ENCODE measurements at places on chromosomes 12 and 14.

GRCh38 chr14:58274881-58275280 lies 23.5 kb upstream of the ARID4A start:
- DNase-seq = no peak

DNA sequence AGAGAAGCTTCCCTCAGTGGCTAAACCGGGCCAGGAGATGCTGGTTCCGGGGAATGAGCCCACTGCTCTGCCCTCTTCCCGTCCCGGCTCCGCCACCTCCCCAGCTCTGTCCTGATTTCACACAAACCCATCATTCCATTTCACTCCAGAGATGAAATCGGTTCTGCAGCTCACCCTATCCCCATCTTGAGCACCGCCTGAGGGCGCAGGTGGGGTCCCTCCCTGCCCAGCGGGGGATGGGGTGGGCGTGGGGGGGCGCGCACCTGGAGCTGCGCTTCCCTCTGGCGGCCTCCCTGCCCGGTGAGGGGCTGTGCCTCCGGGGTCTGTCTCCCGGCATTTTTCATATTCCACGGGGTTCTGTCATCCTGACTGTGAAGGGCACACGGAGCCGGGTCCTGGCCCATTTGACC lies 44.7 kb downstream of the NOC4L start:
- DNase-seq = no peak

DNA sequence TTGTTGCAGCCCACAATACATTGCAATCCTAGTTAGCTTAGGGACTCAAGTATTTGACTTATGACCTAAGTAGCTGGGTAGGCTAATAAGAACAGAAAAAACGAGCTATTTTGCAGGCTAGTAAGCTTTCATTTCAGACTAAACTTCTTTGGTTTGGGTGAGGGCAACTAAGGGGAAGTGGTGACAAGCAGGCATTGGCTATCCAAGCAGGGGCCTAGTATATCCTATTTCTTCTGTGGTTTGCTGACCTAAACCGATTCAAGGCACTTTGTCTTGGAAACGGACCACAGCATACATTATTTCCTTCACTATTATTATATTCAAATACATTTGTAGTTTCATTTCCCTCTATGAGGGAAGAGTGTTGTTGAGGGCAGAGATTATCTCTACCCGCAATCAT lies 21.6 kb upstream of the SLC5A8 start:
- DNase-seq = no peak

- no peak for DNase-seq
Measured at GRCh38 chr12:75784591-75784990, 247.0 kb downstream of the PHLDA1 start.

GRCh38 chr12:5203720-5204119 lies 160.0 kb downstream of the KCNA5 start:
- DNase-seq = no peak

- DNase-seq = no peak
Measured at GRCh38 chr12:44358636-44359035, 517.5 kb downstream of the NELL2 start.

DNA sequence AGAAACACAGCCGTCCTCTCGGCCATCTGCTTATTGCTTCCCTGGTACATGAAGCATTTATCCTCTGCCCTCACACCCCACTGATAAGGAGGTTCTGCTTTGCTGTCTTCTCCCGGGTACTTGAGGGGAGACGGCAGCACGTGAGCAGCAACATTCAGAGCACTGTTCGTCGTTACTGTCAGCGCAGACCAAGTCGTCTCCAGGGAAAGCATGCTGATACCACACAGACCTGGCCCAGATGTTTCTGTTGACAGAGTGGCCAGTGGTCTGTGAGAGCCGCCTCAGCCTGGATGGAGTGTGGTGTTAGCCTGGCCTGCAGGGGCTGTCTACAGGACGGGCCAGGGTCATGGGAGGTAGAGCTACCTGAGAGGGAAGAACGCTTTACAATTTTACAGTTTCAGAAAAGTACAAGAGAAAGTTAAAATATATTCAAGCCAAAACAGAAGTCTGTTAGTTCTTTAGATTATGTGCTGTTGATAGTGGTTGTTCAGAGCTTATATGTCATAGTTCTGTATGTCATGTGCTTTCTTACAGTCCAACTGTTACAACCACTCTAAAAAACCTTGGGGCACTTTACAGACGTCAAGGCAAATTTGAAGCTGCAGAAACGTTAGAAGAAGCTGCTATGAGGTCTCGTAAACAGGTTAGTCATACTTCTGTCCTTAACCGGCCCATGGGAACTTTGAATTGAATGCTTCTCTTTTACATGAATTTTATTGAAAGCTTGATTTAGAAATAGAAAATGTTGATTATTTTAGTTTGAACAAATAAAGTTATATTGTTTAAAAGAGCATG lies 38.2 kb downstream of the XRCC3 start:
- DNase-seq = no peak

DNA sequence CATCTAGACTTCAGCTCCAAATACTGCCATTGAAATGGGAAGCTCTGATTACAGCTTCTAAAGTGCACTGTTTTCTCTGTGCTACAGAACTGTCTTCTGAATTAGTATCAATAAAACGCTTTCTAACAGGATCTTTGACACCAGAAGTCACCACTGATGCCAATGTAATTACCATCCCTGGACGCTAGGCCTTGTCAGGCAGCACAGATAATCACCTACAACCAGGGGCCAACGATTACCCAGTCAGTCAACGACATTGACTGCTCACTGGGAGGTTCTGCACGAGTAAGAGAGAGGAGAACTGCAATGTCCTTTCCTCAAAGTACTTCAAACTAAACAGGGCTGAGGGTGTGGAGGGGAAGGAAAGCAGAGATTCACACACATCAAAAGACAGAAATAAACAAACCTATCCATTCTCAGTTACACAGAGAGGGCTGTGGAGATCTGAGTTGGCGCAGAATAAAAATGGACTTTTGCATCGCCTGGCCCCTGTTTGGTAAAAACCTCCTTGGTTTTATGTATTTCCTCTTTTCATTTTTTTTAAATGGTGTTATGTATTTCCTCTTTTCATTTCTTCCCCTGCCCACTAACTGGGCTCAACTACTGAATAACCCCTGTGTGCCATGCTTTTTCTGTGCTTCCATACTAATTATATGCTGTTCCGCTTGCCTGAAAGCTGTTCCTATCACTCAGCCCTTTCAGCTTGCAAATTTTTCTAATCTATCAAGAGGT lies 492.2 kb downstream of the APAF1 start:
- DNase-seq = no peak

DNA sequence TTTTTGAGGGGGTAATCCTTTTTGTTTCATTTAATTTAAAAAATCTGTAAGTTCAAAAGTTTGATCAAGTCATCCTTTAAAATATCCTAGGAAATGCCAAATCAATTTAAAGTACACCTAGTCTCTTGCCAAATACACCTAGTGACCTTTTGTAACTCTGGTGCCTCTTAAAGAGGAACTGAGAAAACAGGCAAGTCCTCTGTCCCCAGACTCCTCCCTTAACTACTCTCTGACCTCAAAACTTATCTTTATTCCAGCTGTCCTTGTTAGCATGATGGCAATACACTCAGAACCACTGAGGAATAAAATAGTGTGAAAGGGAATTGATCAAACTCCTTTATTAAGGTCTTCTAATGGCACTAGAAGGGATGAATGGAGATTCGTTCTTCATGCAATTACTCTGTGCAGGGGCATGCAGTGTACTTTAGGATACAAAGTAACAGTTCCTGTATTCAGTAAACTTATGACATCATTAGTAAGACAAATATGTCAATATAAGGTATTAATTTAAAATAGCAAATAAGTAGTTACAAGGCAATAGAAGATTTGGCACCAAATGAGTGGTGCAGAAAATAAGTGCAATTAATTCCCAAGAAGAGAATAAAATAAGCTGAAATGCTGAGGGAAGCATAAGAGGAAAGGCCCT lies 3.3 kb downstream of the FAR2 start:
- no peak for DNase-seq

DNA sequence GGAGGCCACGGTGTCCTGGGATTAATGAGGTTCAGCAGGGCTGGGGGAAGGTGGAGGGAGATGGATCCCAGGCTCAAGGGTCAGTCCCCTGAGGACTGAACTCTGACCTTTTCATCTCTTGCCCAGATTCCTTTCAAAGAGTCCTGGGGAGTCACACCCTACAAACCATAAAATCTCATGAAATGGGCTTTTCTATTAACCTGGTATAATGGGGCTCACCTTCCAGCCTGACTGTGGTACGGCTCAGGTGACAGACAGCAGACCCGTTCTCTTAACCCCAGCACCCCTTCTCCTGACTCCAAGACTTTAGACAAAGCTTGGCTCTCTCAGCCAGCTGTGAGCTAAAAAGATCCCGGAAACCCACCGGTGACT lies 268.2 kb downstream of the ADGRD1 start:
- no peak for DNase-seq

- DNase-seq = no peak
Measured at GRCh38 chr12:111556676-111557075, 42.4 kb downstream of the ATXN2 start.

DNA sequence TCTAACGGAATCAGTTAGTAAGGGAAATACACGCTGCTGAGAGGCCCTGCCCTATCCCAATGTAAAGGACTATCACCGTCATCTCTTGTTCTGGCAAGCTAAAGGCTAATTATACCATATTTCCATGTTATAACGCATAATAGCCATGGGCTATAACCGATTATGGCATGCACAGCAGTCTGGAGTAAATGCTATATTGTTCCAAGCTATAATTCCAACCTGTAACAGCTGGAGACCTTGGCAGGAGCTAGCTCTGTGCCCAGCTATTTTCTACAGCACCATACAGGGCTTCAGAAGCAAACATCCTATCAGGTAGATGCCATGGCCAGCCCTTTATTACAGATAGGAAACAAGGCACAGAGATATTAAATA lies 26.3 kb downstream of the SYNE3 start:
- no peak for DNase-seq

GRCh38 chr12:54393743-54394142 lies 9.2 kb upstream of the ZNF385A start:
- no peak for DNase-seq
